Neural progenitor cell (in vitro differentiated cells): ENCODE measurements at places on chromosomes 4 and X. TPM values are rescaled to one million over a fixed set of nuclear protein-coding genes. Genes with fewer than 3 reads are reported as not detected.

KIT gene
- total RNA-seq = 4.2 and 4.6 TPM in 2 replicates

UGT2B11 gene
- not detected in 2 replicates for total RNA-seq

GLRB gene
- 2.7 and 6.1 TPM in 2 replicates for total RNA-seq

NDST4 gene
- 1.2 and 1.5 TPM in 2 replicates for total RNA-seq

MAGEC2 gene
- not detected in 2 replicates for total RNA-seq

GRCh38 chrX:136823175-136823574 lies 42.4 kb upstream of the ARHGEF6 start:
- DNase-seq = no peak
- no peaks in the 10 kb centered on the region for H3K36me3 ChIP-seq
- H3K27me3 ChIP-seq = no peaks in the 10 kb centered on the region
- no peak overlapping the region for H3K27ac ChIP-seq
- H3K4me3 ChIP-seq = no peak overlapping the region

- DNase-seq = no peak
- no peaks in the 10 kb centered on the region for H3K27me3 ChIP-seq
- no peak overlapping the region for H3K4me3 ChIP-seq
- peaks cover 11% of the 10 kb centered on the region for H3K4me1 ChIP-seq
Measured at GRCh38 chr4:139207873-139208403, 30.9 kb upstream of the ELF2 start.

DNA sequence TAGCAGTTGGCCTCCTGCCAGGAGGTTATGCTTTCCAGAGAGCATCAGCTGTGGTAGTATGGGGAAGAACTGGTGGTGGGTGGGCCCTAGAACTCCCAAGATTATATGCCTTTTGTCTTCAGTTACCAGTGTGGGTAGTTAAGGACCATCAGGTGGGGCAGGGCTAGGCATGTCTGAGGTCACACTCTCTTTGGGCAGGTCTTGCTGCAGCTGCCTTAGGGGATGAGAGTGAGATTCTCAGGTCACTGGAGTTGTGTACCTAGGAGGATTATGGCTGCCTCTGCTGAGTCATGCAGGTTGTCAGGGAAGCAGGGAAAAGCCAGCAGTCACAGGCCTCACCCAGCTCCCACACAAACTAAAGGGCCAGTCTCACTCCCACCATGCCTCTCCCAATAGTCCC lies 172.9 kb upstream of the GYPA start:
- no peaks in the 10 kb centered on the region for H3K27me3 ChIP-seq
- H3K27ac ChIP-seq = no peak overlapping the region
- no peak overlapping the region for H3K4me3 ChIP-seq
- no peaks in the 10 kb centered on the region for H3K36me3 ChIP-seq

GRCh38 chr4:105808750-105809041 lies 86.6 kb upstream of the NPNT start:
- no peak overlapping the region for H3K27ac ChIP-seq
- no peaks in the 10 kb centered on the region for H3K36me3 ChIP-seq
- no peaks in the 10 kb centered on the region for H3K27me3 ChIP-seq
- no peak for DNase-seq

DNA sequence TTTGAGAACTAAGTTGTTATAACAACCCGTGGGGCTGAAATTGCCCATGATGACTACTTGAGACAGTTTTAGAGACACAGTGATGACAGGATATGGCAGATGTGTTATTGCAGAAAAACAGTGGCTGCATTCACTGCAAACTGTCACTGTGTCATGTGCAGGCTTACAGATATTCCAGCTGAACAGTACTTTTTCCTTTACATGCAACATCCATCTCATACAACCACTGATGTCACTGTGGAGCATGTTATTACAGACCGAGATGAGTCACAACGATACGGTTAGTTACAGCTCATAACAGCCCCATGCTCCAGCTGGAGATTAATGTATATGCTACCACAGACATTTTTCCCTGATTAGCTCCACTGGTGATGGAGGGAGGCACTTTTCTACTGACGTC lies 207.4 kb downstream of the TMA16 start:
- no peaks in the 10 kb centered on the region for H3K36me3 ChIP-seq
- DNase-seq = no peak
- H3K27me3 ChIP-seq = no peaks in the 10 kb centered on the region
- H3K4me3 ChIP-seq = no peak overlapping the region

DNA sequence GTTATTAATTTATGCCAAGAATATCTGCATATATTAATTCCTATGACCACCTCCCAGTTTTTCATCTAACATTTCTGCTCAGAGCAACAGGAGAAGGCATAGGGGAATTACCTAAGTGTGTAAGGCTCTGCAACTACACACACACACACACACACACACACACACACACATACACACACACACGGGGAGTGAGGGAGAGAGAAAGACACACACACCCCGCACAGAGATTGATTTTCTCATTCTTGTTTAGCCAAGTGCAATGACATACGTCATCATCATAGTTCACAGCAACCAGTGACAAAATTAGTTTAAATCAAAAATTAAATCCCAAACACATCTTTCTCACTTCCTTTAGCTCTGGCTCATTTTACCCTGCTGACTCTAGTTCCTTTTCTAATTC lies 203.1 kb downstream of the RBMX2 start:
- no peaks in the 10 kb centered on the region for H3K4me1 ChIP-seq
- H3K36me3 ChIP-seq = no peaks in the 10 kb centered on the region
- H3K27ac ChIP-seq = no peak overlapping the region
- H3K4me3 ChIP-seq = no peak overlapping the region
- DNase-seq = no peak

DNA sequence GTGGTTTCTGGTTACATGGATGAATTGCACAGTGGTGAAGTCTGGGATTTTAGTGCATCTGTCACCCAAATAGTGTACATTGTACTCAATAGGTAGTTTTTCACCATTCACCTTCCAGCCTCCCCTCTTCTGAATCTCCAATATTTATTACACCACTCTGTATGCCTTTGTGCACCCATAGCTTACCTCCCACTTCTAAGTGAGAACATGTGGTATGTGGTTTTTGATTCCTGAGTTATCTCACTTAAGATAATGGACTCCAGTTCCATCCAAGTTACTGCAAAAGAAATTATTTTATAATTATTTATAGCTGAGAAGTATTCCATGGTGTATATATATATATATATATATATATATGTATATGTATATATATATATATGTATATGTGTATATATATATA lies 155.8 kb downstream of the HHIP start:
- H3K4me3 ChIP-seq = no peak overlapping the region
- H3K27me3 ChIP-seq = no peaks in the 10 kb centered on the region
- no peak overlapping the region for H3K27ac ChIP-seq
- H3K36me3 ChIP-seq = no peaks in the 10 kb centered on the region

DNA sequence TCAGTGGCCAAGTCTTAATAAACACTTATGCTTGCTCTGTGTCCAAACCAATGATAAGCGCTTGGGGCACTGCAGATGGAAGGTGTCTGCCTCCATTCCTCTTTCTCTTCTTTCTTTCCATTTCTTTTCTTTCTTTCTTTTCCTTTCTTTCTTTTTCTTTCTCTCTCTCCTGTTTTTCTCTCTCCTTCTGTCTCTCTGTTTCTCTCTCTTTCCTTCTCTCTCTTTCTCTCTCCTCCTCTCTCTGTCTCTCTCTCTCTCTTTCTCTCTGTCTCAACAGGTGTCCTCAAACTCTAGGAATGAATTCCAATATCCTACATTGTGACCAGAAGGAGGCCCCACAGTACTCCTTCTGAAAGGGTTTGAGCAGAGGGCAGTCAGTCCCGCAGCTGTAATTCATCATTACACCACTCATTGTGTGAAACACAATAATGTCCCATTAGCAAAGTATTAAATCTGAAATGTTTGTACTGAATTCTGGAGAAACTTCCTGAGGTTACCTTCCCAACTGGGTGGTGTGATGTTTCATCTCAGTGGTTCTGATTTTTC lies 66.5 kb upstream of the PAGE1 start:
- no peaks in the 10 kb centered on the region for H3K27me3 ChIP-seq
- peak; percentile 4 for DNase-seq
- H3K36me3 ChIP-seq = no peaks in the 10 kb centered on the region
- no peak overlapping the region for H3K4me3 ChIP-seq
- H3K4me1 ChIP-seq = no peaks in the 10 kb centered on the region

GRCh38 chrX:94662689-94663088 lies 988.7 kb downstream of the FAM133A start:
- peak; percentile 39 for DNase-seq
- no peak overlapping the region for H3K27ac ChIP-seq
- H3K27me3 ChIP-seq = no peaks in the 10 kb centered on the region
- H3K36me3 ChIP-seq = no peaks in the 10 kb centered on the region
- no peaks in the 10 kb centered on the region for H3K4me1 ChIP-seq
- H3K4me3 ChIP-seq = no peak overlapping the region

DNA sequence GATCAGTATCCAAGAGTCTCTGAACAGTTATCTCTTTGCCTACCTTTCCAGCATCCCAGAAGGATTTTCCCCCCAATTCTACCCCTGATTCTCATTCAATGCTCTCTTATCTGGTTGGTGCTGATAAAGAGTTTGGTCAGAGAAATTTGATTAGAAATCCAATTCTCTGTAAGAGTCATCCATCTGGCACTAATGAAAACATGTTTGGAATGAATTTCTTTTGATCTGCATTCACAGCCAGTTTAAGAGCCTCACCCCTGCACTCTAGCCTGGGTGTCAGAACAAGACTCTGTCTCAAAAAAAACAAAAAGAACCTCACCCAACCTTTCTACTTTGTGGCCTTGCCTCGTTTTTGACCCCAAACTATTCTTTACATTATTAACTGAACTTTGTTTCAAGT lies 122.1 kb downstream of the MANBA start:
- no peak for DNase-seq
- H3K4me3 ChIP-seq = no peak overlapping the region
- H3K4me1 ChIP-seq = no peaks in the 10 kb centered on the region

GRCh38 chrX:39726771-39727170 lies 371.0 kb downstream of the BCOR start:
- no peak overlapping the region for H3K4me3 ChIP-seq
- DNase-seq = no peak
- no peaks in the 10 kb centered on the region for H3K27me3 ChIP-seq
- H3K27ac ChIP-seq = no peak overlapping the region
- peaks cover 19% of the 10 kb centered on the region for H3K4me1 ChIP-seq

DNA sequence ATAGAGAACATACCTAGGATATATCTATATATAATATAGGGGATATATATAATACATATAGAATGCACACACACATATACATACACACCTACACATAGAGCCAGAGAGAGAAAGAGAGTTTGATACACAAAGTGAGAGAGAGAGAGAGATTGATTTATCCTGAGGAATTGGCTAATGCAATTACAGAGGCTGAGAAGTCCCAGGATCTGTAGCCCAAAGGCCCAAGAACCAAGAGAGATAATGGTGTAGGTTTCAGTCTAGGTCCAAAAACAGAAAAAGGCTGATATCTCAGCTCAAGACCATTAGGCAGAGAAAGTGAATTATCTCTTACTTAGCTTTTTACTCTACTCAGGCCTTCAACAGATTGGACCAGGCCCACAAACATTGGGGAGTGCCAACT lies 715.0 kb upstream of the LCORL start:
- no peaks in the 10 kb centered on the region for H3K27me3 ChIP-seq
- H3K4me1 ChIP-seq = no peaks in the 10 kb centered on the region
- H3K36me3 ChIP-seq = no peaks in the 10 kb centered on the region
- no peak overlapping the region for H3K4me3 ChIP-seq

- H3K36me3 ChIP-seq = no peaks in the 10 kb centered on the region
- H3K4me1 ChIP-seq = no peaks in the 10 kb centered on the region
- no peaks in the 10 kb centered on the region for H3K27me3 ChIP-seq
- H3K27ac ChIP-seq = no peak overlapping the region
Measured at GRCh38 chr4:182015893-182016292, 227.3 kb upstream of the TENM3 start.

DNA sequence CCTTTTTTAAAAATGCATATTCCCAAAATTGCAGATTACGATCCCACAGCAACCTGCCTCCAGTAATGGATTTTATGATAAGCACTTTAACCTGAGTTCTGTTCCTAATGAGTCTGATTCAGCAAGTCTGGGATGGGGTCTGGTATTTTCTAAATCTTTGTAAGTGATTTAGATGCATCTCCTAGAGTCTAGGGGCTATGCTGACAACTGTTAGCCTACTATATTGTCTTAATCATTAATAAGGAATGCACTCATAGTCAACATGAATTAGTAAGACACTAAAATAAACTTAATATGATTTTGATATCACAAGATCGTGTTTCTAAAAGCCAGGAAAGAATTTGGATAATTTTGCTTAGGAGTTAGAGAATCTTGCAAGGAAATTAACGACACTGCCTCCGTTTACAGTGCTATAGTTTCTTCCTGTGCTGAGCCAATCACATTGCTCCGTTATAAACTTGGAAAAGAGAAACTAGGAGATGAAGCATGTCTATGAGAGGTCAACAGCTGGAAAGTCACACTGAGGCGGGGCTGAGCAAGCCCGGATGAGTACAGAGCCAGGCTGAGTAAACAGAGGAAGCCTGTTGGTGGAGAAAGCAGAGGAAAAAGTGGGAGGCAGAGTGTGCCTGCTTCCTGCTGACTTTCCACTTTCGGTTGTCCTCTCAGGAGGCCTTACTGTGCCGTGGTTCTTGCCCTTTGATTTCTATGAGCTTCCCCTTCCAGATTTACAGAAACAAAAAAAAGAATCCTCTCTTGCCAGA lies 5.4 kb downstream of the SCARB2 start:
- H3K27me3 ChIP-seq = no peaks in the 10 kb centered on the region
- H3K4me1 ChIP-seq = peaks cover 23% of the 10 kb centered on the region
- no peaks in the 10 kb centered on the region for H3K36me3 ChIP-seq
- DNase-seq = no peak

- no peak overlapping the region for H3K27ac ChIP-seq
- H3K4me3 ChIP-seq = no peak overlapping the region
- H3K36me3 ChIP-seq = no peaks in the 10 kb centered on the region
- DNase-seq = no peak
Measured at GRCh38 chr4:90816754-90817153, 689.6 kb downstream of the CCSER1 start.

GRCh38 chr4:41787931-41788330 lies 39.4 kb upstream of the PHOX2B start:
- no peak for DNase-seq
- no peaks in the 10 kb centered on the region for H3K36me3 ChIP-seq
- H3K27ac ChIP-seq = no peak overlapping the region
- H3K4me1 ChIP-seq = peaks cover 17% of the 10 kb centered on the region
- no peak overlapping the region for H3K4me3 ChIP-seq

DNA sequence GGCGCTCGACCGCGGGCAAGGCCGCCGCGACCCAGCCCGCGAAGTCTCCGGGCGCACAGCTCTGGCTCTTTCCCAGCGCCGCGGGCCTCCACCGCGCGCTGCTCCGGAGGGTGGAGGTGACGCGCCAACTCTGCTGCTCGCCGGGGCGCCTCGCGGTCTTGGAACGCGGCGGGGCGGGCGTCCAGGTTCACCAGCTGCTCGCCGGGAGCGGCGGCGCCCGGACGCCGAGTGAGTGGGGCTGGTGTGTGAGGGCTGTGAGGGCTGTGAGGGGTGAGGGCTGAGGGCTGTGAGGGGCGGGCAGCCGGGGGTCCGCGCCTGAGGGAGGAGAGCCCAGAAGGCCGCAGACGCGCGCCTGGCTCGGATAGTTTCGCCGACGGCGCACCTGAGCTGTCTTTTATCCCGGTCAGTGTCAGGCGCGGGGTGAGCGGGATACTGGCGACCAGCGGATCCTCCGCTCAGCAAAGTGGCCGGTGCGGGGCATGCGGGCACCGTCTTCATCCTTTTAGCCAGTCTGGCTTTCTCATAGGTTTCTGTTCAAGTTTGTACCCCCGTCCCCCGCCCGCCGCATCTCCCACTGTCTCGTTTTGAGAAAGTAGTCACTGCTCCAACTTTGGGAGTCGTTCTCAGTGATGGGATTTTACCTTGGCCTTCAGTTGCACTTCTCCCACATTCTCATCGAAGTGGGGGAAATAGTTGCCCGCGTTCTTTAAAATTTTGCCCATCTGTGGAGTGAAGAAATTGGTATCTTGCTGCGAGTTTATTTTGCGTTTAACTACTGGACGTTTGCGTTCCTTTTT lies 586 bp downstream of the HERC5 start:
- H3K36me3 ChIP-seq = no peaks in the 10 kb centered on the region
- DNase-seq = peak; percentile 66
- peak overlapping the region; percentile 45 for H3K4me3 ChIP-seq
